ENCODE measurements at places on chromosomes 4 and X.

- no peak for DNase-seq
These were observed 33.0 kb downstream of the PPA2 start for GRCh38 chr4:105440890-105441289.

GRCh38 chr4:73674451-73674919 is 54.2 kb upstream of the RASSF6 start:
- no peak for DNase-seq

GRCh38 chr4:119053245-119053644 is 82.4 kb upstream of the MYOZ2 start:
- no peak for DNase-seq

DNA sequence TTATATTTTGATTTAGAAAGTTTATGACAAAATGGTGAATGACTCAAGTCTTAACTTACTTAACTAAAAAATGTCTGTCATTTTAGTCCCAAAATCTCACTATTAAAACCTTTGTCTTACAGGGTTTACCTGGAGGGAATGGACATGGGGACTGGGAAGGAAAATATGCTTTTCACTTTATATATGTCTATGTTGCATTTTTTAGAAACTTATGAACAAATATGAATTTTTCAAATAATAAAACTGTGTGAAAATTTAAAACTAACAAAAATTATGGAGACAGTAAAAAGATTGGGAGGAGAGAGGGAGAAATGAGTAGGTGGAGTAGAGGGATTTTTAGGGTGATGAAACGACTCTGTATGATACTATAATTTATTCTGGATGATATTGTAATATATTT is 6.2 kb downstream of the MGARP start:
- DNase-seq = no peak

DNA sequence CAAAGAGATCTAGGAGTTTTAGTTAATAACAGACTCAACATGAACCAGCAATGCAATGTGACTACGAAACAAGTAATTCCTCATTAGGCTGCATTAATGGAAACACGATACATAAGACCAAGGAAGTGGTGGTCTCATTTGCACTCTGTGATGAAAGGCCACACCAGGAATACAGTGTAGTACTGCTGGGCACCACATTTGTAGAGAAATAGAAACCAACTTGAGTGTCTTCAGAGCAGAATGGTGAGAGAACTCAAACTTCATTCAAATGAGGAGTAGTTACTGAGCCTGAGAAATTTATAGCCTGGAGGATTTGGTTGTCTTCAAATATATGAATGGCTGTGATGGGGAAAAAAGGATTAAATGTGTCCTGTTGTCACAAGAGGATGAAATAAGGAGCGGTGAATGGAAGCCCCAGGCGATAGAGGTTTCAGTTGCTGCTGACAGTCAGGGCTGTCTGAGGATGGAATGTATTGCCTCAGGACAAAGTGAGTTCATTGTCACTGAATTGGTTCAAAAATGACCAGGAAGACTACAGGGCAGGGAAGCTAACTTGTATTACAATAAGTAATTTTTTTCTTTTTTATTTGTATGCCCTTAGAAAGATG is 50.9 kb downstream of the NFKB1 start:
- no peak for DNase-seq

GRCh38 chrX:13364230-13364857 is 44.5 kb upstream of the ATXN3L start:
- no peak for DNase-seq

- no peak for DNase-seq
These were observed 185.4 kb downstream of the OR13H1 start for GRCh38 chrX:131729295-131729694.

DNA sequence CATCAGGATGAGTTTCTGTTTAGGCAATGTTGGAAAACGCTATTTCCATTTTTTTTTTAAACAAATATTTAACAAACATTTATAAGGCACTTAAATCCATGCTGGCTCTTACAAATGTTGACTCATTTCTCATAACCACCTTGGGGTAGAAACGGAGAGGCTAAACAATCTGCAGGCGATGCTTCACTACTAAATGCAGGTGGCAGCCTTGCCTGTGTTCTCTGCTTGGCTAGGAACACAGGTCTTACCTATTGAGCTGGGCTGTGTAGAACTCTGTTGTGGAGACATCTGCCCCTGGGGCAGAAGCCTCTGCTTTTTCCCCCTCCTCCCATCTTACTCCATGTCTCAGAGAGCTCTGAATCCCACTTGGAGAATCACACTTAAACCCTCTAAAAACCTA is 1.4 kb upstream of the CXCL1 start:
- DNase-seq = no peak
